ENCODE measurements at places on chromosomes 13 and 19.

DNA sequence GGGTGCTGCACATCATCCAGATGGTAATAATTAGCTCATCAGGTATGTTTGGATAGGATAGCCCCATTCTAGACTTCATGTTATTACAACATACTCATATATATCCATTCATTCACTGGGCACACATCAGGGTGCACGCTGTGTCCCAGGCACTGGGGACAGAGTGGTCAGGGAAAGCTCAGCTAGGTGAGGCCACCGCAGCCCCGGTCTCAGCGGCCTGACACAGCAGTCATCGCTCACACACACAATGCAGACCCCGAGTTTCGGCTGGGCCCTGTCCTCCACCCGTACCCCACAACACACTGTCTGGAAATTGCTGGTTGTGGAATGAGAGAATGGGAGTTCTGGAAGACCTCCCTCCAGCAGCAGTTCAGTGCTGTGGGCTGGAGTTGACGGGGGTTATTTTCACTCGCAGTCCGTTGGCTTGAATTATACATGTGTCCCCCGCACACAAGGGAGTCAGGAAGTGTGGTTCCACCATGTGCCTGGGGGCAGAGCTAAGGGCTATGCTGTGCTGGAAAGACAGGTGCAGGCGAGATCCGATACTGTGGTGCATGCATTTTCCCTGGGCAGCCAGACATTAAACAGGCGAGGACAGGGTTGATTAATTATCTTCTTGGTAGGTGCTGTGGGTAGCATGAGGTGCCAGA lies 257.6 kb downstream of the TEX29 start:
- no peak for DNase-seq

DNA sequence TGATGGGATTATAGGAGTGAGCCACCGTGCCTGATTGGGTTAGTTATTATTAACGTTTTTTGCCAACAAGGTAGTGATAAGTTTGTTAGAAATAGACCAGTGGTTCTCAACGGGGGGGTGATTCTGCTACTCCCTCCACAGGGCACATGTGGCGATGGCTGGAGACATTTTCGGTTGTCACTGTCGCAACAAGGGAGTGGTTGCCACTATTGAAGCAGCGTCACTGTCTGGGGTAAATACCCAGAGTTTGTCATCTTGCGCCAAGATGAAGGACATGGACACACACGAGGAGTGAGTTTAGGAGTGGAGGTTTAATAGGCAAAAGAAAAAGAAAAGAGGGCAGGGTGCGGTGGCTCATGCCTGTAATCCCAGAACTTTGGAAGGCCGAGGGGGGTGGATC lies 18.9 kb downstream of the ADGRE3 start:
- DNase-seq: no peak

DNA sequence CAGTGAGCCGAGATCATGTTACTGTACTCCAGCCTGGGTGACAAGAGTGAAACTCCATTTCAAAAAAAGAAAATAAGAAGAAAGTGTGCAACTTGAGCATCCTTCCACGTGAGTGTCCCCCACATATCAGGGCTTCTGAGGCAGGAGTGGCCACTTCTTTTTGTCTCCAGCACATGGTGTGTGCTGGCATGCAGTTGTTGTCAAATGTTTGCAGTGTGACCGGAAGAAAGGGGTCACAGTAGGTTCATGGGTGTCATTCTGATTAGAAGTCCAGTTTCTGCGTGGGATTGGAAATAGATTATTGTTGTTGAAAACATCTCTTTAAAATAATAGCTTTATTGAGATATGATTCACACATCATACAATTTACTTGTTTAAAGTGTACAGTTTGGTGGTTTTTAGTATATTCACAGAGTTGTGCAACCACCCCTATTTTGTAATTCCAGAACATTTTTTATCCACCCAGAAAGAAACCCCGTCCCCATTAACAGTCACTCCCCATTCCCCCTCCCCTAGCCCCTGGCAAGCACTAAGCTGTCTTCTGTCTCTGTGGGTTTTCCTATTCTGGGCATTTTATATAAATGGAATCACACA lies 2.2 kb downstream of the CRTC1 start:
- no peak for DNase-seq

- DNase-seq: no peak
These were observed 107.2 kb downstream of the EDNRB start for GRCh38 chr13:77811381-77811780.

DNA sequence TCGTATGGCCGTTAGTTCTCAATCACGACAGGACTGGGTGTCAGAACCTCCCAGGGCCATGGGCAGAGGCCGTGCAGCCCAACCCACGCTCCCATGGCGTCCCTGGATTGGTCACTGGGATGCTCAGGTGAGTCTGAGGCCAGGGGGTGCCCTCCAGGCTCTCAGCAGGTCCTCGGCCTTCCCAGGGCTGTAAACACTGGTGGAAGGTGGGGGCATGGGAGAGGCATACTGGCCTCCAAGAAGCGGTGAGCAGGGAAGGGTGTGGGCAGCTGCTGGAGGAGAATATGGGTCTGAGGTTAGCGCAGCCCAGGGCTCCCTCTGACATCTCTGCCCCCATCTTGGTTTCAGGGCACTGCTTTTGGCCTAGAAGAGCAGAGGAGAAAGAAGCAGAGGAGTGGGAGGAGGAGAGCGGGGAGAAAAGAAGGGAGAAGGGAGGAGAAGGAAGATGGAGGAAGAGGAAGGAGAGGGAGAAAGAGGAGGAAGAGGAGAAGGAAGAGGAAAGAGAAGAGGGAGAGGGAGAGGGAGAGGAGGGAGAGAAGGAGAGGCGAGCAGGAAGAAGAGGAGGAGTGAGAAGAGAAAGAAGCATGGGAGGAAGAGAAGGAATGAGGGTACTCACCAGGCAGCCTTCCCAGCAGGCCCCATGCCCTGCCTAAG lies 62.3 kb downstream of the CEBPG start:
- DNase-seq: no peak

DNA sequence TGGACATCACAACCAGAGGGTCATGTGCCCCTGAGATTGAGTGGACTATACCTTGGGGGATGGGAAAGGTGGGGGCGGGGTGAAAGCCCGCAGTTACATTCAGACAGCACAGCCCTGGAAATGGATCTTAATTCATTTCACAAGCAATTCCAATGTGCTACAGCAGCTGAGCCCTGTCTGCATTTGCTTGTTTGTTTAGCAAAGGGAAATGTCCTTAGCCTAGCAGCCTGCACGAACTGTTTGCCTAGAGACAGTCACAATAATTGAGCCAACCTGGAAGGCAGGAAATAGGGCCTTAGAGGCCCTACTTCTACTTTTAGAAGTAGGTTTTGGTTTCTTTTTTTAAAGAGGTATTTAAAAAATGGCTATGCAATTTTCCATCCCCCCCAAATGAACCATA lies 177.3 kb upstream of the KL start:
- DNase-seq: no peak

GRCh38 chr19:3409346-3410064 lies 43.1 kb downstream of the NFIC start:
- no peak for DNase-seq

GRCh38 chr19:16588824-16589577 lies 16.8 kb upstream of the SLC35E1 start:
- DNase-seq: no peak

GRCh38 chr13:73989244-73989843 lies 144.9 kb downstream of the KLF12 start:
- no peak for DNase-seq

GRCh38 chr13:95233026-95233635 lies 68.1 kb downstream of the ABCC4 start:
- DNase-seq: no peak

DNA sequence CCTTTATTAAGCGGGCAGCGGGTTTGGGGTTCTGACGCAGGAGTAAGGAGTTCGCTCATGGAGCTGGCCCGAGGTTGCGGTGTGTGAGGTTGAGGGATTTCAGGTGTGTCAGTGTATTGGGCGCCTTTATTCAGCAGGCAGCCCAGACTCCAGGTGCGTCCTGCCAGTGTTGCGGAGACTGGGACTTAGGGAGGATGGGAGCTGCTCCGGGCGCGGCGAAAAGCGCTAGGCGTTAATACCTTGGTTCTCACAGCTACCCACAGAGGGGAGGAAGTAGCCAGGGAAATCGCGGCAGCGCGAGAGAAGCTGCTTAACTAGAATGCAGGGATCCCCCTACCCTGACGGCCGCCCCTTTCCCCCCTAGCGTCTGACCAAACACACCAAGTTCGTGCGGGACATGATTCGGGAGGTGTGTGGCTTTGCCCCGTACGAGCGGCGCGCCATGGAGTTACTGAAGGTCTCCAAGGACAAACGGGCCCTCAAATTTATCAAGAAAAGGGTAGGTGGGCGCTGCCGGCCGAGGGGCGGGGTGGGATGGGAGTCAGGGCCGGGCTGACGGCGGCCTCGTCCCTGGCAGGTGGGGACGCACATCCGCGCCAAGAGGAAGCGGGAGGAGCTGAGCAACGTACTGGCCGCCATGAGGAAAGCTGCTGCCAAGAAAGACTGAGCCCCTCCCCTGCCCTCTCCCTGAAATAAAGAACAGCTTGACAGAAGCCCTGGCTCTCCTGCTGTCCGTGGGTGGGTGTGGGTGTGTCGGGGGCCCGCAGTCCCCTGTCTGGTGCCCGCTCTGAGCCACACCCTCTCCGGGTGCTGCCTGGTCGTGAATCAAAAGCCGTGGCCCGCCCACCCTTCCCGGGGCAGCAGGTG lies 1.1 kb downstream of the RPL36 start:
- no peak for DNase-seq

DNA sequence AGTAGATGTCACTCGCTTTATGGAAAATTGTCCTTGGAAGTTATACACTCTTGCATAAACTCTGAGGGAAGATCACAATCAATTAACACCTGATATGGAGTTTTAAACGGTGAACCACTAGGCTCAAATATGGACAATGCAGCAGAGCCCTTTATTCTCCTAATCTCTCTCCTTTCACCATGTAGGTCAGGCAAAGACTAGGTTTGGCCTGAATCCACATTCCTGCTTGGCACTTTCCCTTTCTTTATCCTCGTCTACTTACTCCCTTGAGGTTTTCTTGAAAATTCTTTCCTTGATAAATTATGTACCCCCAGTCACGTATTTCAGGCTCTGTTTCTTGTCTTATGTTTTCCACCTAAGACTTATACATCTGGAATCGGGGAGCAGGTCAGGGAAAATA lies 751.7 kb downstream of the DACH1 start:
- no peak for DNase-seq

GRCh38 chr13:69857183-69857821 lies 250.3 kb upstream of the ATXN8OS start:
- no peak for DNase-seq
